LoVo (cell line): ENCODE measurements at places on chromosomes 11 and 22.

GRCh38 chr22:19522881-19523239, 1.4 kb downstream of the CLDN5 start:
- no peak for DNase-seq

DNA sequence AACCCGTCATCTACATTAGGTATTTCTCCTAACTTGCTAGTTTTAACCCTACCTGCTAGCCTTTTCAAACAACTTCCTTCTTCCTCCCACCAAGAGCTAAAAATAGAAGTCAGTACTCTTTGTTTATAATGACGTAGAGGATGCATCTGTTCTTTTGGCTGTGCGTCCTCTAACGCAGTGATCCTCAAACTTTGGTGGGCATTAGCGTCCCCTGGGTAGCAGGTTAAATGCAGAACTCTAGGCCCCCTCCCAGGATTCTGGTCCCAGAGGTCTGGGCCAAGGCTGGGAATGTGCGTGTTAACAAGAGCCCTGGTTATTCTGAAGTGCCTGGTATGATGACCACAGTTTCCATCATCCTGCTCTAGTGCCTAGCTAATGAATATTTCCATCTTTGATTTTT, 67.6 kb downstream of the BARX2 start:
- DNase-seq: no peak

- DNase-seq: peak; percentile 76
These were observed 4.4 kb upstream of the PRR5 start for GRCh38 chr22:44697423-44698141.

DNA sequence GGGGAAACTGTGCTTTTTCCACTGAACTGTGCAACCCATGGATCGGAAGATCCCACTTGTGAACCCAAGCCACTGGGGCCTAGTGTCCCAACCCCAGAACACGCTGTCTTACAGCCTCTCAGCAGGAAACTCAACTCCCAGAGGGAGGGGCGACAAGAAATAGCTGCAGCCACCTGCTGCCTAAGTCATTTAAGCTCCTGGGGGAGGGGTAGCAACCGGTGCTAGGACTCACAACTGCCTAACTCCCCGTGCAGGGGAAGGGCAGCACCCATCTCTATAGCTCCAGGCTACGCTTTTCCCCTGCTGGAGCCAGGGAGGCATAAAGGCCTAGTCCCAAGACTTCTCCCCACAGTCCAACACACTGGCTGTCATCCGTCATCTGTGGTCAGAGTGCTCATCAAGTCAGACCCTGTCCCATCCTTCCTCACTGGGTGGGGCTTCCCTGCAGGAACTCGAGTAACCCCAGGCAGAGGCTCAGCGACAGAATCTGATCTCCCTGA, 363.0 kb downstream of the LUZP2 start:
- no peak for DNase-seq

DNA sequence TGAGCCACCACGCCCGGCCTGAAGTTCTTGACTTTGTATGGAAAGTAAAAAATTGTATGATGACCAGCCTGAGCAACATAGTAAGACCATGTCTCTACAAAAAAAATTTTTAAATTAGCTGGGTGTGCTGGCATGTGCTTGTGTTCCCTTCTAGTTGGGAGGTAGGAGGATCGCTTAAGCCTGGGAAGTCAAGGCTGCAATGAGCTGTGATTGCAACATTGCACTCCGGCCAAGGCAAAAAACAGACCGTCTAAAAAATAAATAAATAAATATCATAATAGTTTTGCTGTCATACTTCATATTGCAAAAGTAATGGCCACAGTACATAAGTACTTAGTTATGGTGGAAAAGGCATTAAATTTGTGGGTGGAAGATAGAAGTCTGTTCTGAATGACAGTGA, 3.4 kb downstream of the AGBL2 start:
- no peak for DNase-seq

- no peak for DNase-seq
These were observed 566 bp downstream of the INTS4 start for GRCh38 chr11:77993902-77994301.

DNA sequence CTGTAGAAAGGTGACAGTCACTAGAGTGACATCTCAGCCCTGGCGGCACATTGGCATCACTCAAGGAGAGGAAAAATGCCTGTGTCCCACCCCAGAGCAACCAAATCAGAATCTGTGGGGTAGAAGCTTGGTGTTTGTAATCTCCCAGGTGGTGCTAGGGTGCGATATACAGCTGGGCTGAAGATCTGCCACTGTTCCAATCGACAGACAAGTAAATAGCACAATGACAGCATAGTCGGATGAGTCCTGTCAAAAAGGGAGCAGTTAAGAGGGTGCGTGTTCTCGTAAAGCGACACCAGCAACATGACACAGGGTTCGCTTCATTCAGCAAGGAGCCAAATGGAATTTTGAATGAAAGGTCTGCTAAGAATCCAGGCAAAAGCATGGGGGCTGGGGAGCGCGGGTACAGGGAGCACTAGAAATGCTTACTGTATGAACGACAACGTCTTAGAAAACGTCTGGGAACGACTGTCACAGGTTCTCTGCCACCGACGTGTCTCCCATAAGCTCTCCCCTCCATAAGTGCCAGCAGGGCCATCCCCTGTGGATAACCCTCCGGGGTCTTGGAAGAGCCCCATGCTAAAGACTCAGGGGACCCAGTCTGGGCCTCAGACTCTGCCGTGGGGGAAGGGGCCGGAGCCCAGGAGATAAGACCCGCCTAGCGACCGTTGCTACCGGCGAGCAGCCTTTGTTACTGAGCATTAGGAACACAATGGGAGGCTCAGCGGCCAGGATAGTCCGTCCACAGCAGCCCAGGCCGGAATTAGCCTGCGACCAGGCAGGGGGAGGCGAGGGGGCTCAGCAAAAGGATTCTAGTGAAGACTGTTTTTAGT, 20.8 kb downstream of the ADA2 start:
- no peak for DNase-seq

GRCh38 chr11:124843616-124843910, 21.7 kb upstream of the ROBO3 start:
- DNase-seq: no peak

- DNase-seq: no peak
These were observed 9.7 kb downstream of the TMEM45B start for GRCh38 chr11:129825380-129825779.

DNA sequence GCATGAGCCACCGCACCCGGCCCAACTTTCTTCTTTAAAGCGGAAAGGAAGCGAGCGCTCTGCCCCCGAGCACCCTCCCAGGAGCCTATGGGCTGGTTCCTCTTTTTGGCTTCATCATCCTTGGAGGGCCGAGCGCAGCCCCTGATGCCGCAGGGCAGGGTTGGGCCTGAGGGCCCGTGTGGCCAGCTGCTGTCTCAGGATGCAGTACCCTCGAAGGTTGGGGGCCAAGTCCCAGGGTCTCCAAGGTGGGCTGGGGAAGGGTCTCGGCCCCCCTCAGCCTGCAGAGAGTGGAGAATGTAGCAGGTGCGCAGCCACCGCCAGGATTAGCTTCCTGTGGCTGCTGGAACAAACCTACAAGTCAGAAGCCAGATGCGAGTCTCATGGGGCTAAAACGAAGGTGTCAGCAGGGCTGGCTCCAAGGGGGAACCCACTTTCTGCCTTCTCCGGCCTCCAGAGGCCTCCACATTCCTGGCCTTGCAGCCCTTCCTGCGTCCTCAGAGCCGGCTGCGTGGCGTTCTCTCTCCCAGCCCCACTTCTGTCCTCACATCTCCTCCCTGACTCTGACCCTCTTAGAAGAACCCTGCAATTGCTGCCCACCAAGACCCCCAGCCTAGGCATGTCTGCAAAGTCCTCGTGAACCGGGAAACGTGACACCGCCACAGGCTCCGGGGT, 2.9 kb downstream of the PANX2 start:
- DNase-seq: no peak

GRCh38 chr11:72724021-72724551, 28.1 kb downstream of the ARAP1 start:
- no peak for DNase-seq

GRCh38 chr11:9664276-9665171, 647 bp downstream of the SWAP70 start:
- DNase-seq: peak; percentile 12

GRCh38 chr22:20483771-20484170, 11.8 kb downstream of the KLHL22 start:
- DNase-seq: no peak

DNA sequence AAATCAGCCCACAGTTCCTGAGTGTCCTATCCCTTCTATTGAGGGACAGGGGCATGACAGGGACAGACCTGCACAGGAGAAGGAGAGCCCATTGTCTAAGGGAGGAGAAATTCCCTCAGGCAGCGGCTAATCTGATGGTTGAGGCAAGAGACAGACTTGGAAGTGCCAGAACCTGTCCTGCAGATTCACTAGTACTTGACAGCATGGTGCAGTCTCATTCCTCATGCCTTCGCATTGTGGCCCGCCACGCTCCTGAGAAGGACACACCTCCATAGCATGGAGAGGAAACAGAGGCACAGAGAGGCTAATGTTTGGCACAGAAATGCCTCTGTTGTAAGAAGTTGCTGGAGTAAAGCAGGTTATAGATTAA, 3.2 kb downstream of the P2RY6 start:
- no peak for DNase-seq

- DNase-seq: no peak
These were observed 13.4 kb downstream of the PRDM11 start for GRCh38 chr11:45159781-45160365.

DNA sequence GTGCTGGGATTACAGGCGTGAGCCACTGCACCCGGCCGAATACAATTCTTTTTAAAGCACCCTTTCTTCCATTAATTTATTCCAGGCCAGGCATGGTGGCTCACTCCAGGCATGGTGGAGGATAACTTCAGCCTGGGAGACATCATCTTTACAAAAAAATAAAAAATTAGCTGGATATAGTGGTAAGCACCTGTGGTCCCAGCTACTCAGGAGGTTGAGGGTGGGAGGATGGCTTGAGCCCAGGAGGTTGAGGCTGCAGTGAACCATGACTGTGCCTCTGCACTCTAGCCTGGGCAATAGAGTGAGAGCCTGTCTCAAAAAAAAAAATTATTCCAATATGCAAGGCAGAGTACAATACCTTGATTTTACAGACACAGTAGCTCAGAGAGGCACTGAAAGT, 11.4 kb downstream of the TAGLN start:
- DNase-seq: no peak

- DNase-seq: no peak
These were observed 65.2 kb downstream of the CSTPP1 start for GRCh38 chr11:47001781-47002181.

- DNase-seq: no peak
These were observed 91.9 kb upstream of the SOX6 start for GRCh38 chr11:16448123-16448717.

- no peak for DNase-seq
These were observed at the start of gene TENM4 for GRCh38 chr11:79440571-79441460. TSS of gene TENM4 (minus strand) at chr11:79441030. CDS start at chr11:79069944, 371,086 bp downstream.

- no peak for DNase-seq
These were observed 25.0 kb upstream of the ACR start for GRCh38 chr22:50713008-50713385.

GRCh38 chr11:84164728-84165127, 878.6 kb upstream of the CCDC90B start:
- DNase-seq: no peak

DNA sequence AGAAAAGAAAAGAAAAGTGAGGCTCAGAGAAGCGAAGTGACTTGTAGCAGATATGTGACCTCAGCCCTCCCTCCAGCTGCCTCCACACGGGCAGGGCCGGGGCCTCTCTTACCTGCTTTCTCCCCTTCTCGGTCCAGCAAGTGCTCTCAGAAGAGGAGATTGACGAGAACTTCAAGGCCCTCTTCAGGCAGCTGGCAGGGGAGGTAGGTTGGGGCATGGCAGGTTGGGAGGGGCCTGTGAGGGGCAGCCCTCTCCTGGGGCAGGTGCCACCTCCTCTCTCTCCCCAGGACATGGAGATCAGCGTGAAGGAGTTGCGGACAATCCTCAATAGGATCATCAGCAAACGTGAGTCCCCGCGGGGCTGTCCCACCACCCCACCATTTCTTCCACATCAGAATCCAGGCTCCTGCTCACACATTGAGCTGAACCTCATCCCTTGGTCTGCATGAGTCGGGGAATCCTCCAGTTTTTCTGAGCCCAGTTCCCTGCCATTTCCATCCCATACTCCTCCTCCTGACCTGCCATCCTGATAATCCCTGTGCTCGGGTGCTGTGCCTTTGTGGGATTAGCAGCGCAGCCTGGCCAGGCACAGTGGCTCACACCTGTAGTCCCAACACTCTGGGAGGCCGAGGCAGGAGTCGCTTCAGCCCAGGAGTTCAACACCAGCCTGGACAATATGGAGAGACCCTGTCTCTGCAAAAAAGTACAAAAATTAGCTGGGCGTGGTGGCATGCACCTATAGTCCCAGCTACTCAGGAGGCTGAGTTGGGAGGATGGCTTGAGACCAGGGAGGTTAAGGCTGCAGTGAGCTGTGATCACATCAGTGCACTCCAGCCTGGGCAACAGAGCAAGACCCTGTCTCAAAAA, 26.4 kb downstream of the CAPN1 start:
- DNase-seq: no peak

DNA sequence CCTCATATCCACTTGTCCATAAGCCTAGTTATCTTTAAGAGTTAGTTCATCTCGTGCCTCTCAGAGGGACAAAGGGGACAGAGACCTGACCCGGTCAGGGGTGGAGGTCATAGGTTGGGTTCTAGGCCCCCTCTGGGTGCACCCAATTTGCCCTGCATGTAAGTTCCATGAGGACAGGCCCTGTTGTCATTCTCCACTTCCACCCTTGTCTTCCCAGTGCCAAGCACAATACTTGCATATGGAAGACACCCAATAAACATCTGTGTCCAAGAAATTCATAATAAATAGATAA, 1.3 kb upstream of the YIF1A start:
- no peak for DNase-seq

- no peak for DNase-seq
These were observed 1.7 kb upstream of the HPX start for GRCh38 chr11:6442441-6442840.

GRCh38 chr11:66957971-66958231, 282 bp downstream of the PC start:
- DNase-seq: no peak

DNA sequence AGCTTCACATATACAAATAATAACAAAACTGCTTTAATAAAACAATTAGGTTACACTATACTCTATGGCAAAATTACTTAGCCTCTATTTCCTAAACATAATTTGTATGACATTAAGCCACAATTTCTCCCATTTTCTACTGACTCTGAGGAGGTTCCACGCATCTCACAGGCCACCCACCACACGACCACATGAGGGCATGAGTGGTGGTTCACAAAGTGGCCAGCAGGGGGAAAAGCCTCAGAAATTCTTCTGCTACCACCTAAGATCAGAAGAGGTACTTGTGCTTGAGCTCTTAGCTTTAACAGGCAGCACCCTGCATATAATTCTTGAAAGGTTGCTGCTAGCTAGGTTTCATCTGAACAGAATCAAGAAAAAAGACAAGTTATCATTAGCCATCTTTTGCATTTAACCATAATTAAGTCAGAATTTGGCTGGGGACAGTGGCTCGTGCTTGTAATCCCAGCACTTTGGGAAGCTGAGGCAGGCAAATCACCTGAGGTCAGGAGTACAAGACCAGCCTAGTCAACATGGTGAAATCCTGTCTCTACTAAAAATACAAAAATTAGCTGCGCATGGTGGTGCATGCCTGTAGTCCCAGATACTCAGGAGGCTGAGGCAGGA, 7.7 kb downstream of the LPXN start:
- DNase-seq: peak; percentile 50
